Common myeloid progenitor, CD34-positive (primary cell): ENCODE measurements at places on chromosomes 12 and 14.

DNA sequence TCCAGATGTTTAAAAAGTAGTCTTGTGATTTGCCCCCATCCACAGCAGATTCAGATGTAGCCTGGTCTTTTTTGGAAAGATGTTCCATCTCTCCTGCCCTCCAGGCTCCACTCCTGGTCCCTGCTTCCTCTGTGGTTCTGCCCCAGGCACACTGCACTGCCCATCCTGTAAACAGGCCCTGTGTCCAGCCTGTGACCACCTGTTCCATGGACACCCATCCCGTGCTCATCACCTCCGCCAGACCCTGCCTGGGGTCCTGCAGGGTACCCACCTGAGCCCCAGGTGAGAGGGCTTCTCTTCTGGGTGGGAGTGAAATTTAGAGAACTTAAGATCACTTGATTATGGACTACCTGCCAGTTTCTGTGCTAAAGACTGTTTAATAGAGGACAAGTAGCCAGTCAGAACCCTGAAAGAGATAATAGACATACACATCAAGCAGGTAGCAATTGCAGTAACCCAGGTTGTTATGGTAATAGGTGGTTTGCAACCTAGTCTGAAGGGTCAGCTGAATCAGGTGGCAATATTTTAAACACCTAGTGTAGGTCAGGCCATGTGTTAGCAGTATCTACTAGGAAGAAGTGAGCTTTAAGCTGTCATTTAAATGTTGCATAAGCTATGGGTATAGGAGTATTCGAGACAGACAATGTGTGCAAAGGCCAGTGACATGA is 2.1 kb downstream of the RNF31 start:
- H3K27me3 ChIP-seq: no peaks in the 10 kb centered on the region
- no peak overlapping the region for H3K4me3 ChIP-seq
- H3K36me3 ChIP-seq: peaks cover 19% of the 10 kb centered on the region

DNA sequence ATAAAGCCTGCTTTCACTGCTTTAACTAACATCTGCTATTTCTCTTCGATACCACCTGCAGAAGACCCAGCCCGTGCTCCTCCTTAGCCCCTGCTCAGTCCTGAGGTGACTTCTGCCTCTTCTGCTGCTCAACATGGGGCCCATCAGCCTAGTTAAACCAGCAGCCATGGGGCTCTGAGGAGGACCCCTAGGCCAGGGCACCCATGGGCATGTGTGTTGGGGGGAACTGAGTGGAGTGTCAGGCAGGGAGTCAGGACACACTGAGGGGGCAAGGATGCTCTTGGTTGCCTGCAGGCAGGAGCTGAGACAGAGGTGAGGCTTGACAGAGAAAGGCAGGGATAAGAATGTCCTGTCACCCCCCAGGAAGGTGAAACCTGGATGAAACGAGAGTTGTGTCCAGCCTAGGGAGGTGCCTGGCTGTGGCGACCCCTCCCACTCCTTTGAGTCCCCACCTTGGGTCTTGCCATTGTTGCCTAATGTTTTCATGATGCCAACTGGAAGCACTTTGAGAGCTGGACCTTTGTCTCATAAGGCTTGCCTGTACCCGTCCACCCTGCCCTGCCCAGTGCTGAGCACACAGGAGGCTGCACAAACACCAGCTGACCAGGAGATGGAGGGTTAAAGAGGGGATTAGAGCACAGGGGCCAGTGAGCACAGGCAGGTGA is 12.5 kb upstream of the RABGGTA start:
- H3K27me3 ChIP-seq: no peaks in the 10 kb centered on the region
- DNase-seq: no peak
- H3K4me3 ChIP-seq: no peak overlapping the region
- peaks cover 30% of the 10 kb centered on the region for H3K4me1 ChIP-seq
- no peak overlapping the region for H3K27ac ChIP-seq

DNA sequence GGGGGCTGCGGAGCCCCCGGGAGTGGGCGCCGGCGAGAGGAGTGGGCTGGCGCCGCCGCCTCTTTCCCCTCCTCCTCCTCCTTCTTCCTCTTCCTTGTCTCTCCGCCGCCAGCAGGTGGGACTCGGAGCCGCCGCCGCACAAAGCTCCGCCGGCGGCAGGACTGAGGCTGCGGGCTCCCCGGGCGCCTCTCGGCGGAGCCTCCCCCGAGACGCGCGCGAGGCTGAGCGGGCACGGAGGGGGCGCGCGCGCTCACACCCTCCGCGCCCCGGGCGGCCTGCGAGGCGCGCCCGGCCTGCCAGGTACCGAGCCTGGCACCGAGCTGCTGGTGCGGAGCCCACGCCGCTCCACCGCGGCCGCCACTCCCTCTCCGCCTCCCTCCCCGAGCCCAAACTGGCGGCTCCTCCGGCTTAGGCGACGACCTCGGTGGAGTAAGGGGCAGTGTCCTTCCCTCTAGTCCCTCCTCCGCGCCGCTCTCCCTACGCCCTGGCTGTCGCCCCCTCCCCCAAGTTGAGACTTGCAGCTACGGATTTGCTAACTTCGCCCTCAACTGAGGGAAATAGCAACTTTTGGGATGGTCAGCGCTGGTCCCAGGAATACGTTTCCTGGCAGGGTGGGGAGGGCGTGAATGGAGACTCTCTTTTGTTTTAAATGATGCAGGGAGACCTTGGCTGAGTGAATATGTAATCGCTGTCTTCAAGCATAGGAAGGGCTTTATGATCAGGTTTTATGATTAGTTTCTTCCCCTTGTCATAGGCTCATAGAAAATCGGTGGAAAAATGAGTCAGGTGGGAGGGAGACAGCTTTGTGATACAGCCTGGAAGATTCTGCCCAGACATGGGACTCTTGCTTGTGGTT is 199.5 kb upstream of the CAND1 start:
- no peaks in the 10 kb centered on the region for H3K36me3 ChIP-seq
- peaks cover 10% of the 10 kb centered on the region for H3K4me1 ChIP-seq
- peak; percentile 47 for DNase-seq
- H3K27ac ChIP-seq: no peak overlapping the region

- H3K4me1 ChIP-seq: peaks cover 20% of the 10 kb centered on the region
- no peaks in the 10 kb centered on the region for H3K36me3 ChIP-seq
Observed at GRCh38 chr14:89588840-89589296, 171.8 kb upstream of the FOXN3 start.

DNA sequence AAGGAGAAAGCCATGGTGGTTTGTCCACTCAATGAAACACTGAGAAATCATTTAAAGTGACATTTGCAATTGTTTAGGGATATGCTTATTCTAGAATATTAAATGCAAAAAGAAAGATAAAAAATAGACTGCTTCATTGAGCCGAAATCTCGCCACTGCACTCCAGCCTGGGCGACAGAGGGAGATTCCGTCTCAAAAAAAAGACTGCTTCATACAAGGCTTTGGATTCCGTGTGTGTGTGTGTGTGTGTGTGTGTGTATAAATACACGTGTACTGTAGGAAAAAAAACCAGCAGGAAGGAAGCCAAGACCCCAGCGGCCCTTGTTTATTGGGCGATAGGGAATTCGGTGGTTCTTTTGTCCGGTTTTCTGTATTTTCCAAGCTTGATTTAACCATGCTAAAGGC is 3.2 kb upstream of the ZNF839 start:
- H3K27ac ChIP-seq: no peak overlapping the region
- peak; percentile 81 for DNase-seq
- H3K4me3 ChIP-seq: peak overlapping the region; percentile 79

DNA sequence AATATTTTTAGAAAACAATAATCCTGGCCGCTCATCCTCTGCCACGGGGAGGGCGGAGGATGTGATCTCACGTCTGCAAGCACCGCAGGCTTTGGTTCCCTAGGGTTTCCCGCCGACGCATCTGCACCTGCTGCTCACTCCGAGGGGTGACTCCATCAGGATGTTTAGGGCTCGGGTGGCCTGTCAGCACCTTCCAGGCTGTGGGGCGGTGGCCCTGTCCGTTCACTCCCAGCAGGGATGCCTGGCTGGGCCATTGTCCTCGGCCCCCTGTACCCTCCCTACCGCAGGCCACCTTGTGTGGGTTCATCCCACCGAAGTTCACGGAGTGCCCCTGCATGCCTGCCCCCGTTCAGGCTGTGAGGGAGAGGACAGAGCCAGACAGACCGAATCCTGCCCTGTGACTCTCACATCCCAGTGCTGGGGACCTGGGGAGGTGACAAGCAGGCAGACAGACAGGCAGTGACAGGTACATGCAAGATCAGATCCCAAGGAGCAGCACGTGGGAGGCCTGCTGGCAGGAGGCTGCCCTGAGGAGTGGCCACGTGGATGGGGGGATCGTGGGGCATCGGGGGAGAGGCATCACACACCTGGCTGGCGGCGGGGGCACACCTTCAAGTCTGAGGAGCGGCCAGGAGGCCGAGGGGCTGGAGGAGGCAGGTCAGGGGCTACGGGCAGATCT is 112.6 kb downstream of the ADGRD1 start:
- H3K27ac ChIP-seq: no peak overlapping the region
- peaks cover 2% of the 10 kb centered on the region for H3K27me3 ChIP-seq
- DNase-seq: no peak

GRCh38 chr12:28870839-28871440 is 278.1 kb upstream of the FAR2 start:
- DNase-seq: peak; percentile 72
- H3K36me3 ChIP-seq: no peaks in the 10 kb centered on the region
- H3K27ac ChIP-seq: no peak overlapping the region
- H3K4me3 ChIP-seq: no peak overlapping the region
- no peaks in the 10 kb centered on the region for H3K27me3 ChIP-seq

DNA sequence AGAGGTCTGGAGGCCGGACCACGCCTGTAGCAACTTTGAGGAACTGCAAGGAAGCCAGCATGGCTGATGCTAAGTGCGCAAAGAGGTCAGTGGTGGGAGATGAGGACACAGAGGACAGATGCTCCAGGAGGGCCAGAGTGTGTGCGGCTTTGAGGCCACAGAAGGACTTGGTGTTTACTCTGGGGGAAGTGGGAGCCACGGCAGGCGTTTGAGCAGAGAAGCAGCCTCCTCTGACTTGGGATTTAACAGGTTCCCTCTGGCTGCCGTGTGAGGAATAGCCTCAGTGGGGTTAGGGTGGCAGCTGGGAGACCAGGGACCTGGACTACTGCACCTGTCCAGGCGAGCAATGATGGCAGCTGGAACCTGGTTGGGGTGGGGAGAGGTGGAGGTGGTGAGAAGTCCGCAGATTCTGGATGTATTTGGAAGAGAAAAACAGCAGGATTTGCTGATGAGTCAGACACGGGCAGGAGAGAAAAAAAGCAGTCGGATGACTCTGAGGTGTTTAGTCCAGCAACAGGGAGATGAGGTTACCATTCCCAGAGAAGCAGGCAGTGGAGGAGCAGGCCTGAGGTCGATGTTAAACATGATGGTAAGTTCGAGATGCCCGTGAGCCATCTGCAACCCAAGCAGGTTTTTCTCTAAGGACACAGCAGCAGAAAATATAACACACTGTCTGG is 143.5 kb downstream of the SCARB1 start:
- H3K4me1 ChIP-seq: peaks cover 9% of the 10 kb centered on the region
- H3K27me3 ChIP-seq: no peaks in the 10 kb centered on the region
- H3K36me3 ChIP-seq: no peaks in the 10 kb centered on the region
- H3K27ac ChIP-seq: no peak overlapping the region
- no peak overlapping the region for H3K4me3 ChIP-seq

DNA sequence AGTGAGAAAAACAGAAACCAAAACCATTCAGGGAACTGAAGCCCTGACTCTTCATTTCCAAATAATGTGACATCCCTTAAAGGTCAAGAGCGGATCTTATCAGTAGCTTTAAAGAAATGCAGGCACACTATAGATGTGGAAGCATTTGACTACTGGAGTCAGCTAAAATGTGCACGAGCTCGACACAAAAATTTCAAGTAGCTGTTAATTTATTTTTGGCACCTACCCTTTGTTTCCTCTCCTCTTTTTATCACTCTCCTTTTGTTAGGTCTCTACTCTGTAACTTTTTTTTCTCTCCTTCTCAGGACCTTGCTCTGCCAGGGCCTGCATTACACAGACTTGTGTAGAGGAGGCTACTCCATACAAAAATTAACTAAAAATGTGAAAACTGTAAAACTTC is 58.3 kb downstream of the FGD6 start:
- H3K27me3 ChIP-seq: no peaks in the 10 kb centered on the region
- no peak for DNase-seq
- no peak overlapping the region for H3K27ac ChIP-seq
- H3K4me1 ChIP-seq: no peaks in the 10 kb centered on the region

DNA sequence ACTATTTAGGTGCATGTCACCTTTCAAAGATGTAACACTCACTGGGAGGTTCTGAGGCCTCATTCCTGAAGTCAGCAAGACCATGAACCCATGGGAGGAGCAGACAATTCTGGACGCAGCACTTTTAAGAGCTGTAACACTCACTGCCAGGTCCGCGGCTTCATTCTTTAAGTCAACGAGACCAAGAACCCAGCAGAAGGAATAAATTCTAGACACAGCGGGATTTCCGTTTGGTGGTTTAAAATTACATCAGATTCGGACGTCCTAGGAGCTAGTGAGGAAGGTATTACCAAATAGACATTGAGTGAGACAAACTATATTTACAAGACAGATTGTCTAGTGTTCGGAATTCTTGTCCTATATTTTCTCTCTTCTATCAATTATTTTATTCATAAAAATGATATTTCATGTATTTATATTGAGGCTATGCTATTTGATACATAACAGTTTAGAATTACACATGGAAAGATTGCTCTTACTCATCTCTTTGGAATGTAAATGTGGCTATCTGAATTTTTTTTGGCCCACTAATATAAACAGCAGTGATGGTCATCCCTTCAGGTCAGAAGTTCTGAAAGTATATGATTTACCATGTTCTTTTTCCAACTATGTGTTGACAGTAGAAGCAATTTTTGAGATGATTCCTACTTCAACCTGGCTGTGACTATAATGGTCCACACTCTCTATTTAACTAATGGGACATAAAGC is 1973.0 kb upstream of the FLRT2 start:
- no peaks in the 10 kb centered on the region for H3K27me3 ChIP-seq
- H3K4me1 ChIP-seq: no peaks in the 10 kb centered on the region
- DNase-seq: no peak
- no peaks in the 10 kb centered on the region for H3K36me3 ChIP-seq
- H3K27ac ChIP-seq: no peak overlapping the region

- H3K36me3 ChIP-seq: no peaks in the 10 kb centered on the region
- DNase-seq: no peak
- H3K4me3 ChIP-seq: no peak overlapping the region
- H3K4me1 ChIP-seq: no peaks in the 10 kb centered on the region
Observed at GRCh38 chr12:56061982-56062381, 18.0 kb upstream of the ERBB3 start.

DNA sequence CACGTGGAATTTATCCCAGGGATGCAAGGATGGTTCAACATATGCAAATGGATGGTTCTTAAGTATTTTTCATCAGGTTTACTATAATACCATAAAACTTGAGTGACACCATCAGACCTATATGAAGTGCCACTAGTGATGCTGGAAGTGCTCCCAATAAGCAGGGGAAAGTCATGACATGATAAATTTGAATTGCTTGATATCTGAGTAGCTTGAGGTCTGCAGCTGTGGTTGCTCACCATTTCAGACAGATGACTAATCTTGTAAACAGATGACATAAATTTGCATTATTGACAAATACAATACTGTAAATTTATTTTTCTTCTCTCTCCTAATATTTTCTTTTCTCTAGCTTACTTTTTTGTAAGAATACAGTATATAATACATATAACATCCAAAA is 13.7 kb upstream of the PRPF39 start:
- no peak overlapping the region for H3K27ac ChIP-seq
- DNase-seq: no peak
- H3K36me3 ChIP-seq: no peaks in the 10 kb centered on the region
- H3K4me3 ChIP-seq: no peak overlapping the region
- H3K4me1 ChIP-seq: no peaks in the 10 kb centered on the region
